Thyroid gland (tissue), 4 donors: ENCODE measurements at places on chromosomes 5 and 9. TPM values are rescaled to one million over a fixed set of nuclear protein-coding genes. Genes with fewer than 3 reads are reported as not detected.

The OR1Q1 gene
- total RNA-seq = not detected

DNA sequence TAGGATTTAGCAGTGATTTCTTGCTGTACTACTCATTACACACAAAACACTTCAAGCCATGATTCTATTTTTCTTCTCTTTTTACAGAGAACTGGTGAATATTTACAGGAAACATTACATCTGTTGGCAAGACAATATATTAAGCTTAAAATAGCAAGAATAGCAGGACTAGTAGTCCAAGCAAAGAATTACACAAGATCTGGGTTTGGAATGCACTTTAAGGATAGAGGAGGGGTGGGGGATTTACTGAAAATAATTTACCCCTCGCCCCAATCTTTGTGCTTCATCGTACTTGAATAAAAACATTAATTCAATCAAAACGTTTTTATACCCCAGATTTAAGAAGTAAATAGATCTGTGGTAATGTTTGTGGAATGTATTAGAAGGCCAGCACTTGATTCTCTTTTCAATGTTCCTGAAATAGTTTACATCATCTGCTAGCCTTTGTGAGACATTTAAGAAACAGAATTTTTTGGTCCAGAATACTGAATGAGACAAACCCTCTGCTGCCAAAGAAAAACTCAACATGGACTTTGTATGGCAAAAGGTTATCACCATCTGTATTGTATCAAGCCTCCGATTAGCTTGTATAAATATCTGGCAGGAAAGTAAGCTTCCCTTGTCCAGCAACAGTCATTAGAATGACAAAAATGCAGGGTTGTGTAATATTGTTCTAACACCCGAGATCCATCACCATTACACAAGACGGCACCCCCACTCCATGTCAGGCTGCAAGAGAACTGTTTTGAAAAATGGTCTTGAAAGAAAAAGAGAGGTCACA, 23.8 kb downstream of the SVEP1 start:
- peak; percentile 23 for DNase-seq

The SEMA6A gene
- total RNA-seq = 27.6 TPM

GRCh38 chr9:3256571-3257330, 269.1 kb downstream of the RFX3 start:
- DNase-seq = no peak

DNA sequence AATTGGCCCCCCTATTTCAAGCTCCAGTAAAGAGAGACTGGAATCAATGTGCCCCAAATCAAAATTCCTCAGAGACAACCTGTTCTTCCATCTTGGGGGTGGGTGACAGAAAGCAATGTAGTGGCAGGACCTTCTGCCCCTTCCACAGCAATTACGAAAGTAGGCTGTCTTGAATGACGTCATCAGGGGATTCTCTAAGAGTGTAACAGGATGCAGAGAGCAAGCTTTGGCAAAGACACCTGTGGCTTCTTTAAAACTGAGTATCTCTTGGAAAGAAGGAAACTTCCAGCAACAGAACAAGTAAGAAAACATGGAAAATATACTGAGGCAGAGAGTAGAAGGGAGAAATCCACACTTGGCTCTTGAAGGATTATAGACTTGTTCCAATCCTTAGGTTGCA, 247.6 kb upstream of the PDE4D start:
- no peak for DNase-seq

GRCh38 chr9:134539586-134540194, 101.9 kb upstream of the COL5A1 start:
- no peak for DNase-seq

The UAP1L1 gene
- total RNA-seq = 14.9 TPM

- no peak for DNase-seq
Measured at GRCh38 chr9:34866614-34867013, 91.5 kb upstream of the PHF24 start.

DNA sequence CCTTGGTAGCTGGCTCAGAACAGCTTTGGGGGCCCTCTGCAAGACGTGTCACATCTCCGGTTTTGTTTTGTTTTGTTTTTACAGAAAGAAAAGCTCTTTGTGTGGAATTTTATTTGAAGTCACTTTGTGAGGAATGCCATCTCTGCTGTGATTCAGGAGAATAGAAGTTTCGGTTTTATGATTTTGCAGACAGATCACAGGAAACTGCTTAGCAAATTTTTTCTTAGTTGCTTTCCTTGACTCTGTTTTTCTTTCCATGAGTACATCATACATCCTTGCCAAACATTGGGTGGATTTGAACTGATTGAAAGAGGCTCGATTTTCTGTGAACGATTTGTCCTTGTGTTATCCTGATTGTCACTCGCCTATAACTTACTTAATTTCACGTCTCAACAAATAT, 5.1 kb downstream of the SEMA5A start:
- DNase-seq = no peak

The SERINC5 gene
- total RNA-seq = 22.6 TPM

DNA sequence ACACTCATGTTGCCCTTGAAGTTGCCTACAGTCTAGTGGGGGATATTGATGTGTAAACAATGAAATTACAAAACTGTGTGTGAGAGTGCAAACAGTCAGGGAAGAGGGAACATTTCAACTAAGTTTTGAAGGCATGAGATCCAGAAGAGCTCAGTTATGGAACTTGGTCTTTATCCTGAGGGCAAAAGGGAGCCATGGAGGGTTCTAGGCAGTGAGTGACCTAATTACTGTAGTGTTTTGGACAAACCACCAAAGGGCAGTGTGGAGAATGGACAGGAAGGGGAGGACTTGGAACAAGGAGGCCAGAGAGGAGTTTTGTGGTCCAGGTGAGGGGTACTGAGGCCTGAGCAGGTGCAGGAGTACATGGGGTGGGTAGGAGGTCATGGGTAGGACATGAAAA, 143.7 kb upstream of the SMIM23 start:
- no peak for DNase-seq

DNA sequence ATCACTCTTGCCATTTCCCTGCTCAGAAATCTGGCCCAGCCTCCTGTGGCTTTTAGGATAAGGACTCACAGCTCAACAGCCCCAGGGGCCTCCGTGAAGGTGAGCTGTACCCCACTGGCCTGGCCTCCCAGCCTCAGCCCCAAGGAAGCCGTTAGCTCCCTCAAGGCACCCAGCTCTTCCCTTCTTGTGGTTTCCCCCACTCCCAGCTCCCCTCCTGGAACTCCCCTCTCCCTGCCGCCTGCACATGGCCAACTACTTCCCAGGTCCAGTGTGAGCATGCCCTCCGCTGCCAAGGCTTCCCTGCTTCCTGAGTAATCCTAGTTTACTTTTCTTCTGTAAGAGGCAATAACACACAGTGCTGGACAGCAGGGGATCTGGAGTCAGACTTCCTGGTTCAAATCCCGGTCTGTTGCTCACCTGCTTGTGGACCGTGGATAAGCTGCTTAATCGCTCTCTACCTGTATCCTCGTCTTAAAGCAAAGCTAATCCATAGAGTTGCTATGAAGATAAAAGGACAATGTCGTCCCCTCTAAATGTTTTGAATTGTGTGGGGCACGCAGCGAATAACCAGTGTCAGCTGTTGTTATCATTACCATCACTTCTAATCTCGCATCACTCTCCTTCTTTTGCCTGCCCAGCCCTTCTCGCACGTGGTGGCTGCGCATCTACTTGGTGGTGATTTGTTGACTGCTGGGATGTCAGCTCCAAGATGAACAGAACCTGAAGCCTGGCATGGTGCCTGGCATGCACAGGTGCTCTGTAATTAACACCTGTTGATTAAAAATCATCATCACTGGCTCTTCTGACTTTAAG, 86.6 kb downstream of the C5orf15 start:
- no peak for DNase-seq

DNA sequence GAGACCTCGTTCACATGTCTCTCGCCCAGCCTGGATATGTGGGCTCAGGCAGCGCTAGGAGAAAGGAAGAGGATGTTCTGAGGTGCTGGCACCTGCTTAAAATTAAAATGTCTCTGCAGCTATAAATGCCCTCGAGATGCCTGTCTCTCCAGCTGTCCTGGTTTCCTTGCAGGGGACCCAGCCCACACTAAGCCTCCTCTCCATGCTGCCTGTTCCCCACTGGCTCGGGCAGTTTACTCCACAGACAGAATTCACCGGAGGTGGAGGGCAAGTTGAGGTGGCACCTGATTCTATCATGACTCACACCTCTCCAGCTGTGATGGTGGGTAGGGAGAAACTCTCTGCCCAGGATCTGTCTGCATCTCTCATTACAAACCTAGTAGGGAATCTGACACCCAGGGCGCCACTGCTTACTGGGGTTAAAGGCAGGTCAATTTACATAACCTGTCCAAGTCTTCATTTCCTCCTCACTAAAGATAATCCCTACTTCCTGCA, 420.9 kb downstream of the SPOCK1 start:
- no peak for DNase-seq

The IFT74 gene
- 34.0 TPM for total RNA-seq

DNA sequence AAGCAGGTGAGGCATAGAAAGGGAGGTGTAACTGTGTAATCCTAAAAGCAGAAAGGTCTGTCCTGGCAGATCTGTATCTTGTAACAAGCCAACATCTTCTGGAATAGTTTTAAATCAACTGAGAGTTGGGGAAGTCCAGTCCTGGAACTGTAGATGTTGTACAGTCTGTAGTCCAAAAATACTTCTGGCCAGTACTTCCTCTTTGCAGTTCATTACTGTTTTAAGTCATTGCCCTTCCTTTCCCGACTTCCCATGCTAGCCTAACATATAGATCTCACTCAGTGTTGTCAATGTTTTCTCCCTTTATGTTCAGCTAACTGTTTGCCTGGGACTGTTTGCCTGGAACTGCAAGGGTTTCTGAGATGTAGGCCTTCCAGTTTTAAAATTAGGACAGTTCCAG, 168.5 kb upstream of the ISL1 start:
- DNase-seq = no peak

DNA sequence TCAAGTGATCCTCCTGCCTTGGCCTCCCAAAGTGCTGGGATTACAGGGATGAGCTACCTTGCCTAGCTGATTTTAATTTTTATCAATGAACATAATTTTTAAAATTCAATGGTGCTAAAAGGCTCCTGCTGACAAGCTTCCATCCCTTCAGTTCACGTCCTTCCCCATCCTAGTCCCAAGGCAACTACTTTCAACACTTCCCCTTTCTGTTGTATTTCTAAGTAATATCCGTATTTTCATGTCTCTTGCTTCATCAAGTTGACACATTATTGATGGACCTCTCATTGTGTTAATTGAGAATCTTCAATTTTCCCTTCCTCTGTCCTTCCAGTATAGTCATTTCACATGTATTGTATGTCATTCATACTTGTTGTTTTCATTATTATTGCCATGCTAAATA, 93.8 kb upstream of the RASGRF2 start:
- no peak for DNase-seq

The PCDHB4 gene
- total RNA-seq = 2.0 TPM

- DNase-seq = no peak
Measured at GRCh38 chr9:131546336-131547084, 1.2 kb downstream of the PRRT1B start.

- no peak for DNase-seq
Measured at GRCh38 chr5:421287-421880, 21.6 kb upstream of the EXOC3 start.

GRCh38 chr5:57119031-57119430, 54.8 kb upstream of the GPBP1 start:
- no peak for DNase-seq

The HSD17B3 gene
- 6.0 TPM for total RNA-seq

- DNase-seq = peak; percentile 27
Measured at GRCh38 chr5:141560151-141560550, 58.6 kb downstream of the DIAPH1 start.

The COL23A1 gene
- 107 TPM for total RNA-seq

- DNase-seq = no peak
Measured at GRCh38 chr5:162654661-162655405, 587.3 kb downstream of the GABRG2 start.

The RASEF gene
- 43.9 TPM for total RNA-seq

The IL33 gene
- total RNA-seq = 17.5 TPM

DNA sequence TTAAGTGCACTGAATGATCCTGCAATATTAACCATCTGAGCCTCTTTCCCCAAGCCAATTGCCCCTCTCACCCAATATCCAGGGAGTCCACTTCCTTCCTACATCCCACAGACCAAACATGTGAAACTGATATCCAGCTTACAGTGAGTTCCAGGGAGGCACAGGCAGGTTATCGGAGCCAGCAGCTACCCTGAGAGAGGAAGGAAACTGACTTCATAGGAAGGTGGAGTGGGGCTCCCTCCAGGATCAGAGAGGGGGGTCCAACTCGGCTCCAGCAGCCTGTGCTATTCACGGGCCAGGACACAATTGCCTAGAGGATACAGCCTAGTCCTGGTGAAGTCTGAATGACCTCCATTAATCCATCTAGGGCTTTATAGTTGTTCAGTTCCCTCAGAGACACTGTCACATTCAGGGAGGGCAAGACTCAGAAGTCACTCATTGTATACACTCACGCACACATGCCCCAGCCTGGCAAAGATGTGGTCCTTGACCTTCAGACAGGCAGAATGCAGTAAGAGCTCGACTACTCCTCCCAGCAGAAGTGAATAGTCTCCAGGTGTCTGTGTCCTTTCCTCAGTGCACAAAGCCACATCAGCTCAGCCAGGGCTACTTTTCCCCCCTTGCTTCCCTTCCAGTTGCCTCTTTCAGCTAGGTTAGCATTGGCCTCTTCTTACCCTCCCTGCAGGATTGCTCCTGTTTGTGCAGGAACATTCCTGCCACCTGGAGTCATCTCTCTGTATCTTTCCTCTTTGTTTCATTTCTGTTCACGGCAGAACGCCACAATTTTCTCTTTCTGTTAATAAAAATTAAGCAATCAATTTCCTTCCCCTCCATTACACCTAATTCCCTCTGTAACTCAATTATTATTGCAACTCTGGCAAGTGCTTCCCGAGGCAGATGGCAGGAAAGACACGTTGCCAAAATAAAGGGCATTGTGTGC, 501.7 kb downstream of the ARHGEF28 start:
- peak; percentile 44 for DNase-seq

- no peak for DNase-seq
Measured at GRCh38 chr5:168816661-168817060, 237.5 kb upstream of the PANK3 start.

DNA sequence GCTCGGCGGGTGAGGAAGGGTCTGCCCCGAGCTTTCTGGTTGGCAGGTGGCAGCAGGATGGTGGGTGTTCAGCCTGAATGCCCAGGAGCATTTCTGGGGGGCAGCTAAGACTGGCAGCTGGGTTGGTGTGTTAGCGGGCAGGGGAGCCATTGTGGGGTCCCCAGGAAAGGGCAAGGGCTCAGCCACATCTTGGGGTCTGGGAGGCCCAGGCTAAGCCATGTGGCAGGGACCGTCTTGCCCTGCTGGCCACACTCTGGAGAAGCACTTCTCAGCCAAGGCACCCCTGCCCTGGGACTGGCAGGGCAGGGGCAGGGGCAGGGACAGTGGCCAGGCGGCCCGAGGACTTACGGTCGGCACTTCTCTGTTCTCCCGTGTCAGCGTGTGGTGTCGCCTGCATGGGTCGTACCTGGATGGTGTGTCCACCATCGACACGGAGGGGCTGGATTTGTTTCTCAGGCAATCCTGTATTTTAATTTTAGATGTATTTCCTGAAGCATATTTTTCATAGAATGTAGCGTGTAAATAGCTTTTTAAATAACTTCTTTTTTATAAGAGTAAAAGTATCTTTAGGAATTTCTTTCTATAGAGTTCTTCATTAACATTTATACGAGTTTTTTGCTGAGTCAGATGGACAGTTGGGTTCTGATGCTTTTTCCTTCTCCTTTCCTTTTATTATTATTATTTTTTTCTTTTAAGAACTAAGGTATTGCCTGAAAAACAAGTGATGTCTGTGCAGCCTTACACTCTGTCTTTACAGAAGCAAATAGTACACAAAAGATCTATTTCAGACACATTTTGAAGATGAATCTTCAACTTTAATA, 102.0 kb downstream of the PHF2 start:
- DNase-seq = no peak
